ENCODE measurements at places on chromosomes 12 and 14.

DNA sequence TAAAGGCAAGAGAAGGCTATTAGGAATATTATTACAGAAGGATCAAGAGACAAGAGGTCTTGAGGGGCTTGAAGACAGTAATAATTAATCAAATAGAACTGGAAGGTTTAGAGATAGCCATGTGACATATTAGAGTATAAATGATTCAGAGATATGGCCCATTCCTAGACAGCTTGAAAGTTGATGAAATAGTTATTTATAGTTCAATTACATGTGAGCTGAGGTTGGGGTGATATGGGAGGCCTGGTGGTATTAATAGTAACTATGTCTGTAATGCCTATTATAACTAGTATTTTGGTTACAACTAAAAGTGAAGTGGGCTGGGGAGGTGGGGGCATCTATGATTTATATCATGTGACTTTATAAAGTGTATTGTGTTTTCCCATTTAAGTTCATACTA, 14.1 kb upstream of the MIS18BP1 start:
- DNase-seq: no peak

- no peak for DNase-seq
Observed at GRCh38 chr14:53458368-53458814, 305.3 kb upstream of the DDHD1 start.

GRCh38 chr14:64394423-64394822, 6.3 kb downstream of the MTHFD1 start:
- DNase-seq: no peak

DNA sequence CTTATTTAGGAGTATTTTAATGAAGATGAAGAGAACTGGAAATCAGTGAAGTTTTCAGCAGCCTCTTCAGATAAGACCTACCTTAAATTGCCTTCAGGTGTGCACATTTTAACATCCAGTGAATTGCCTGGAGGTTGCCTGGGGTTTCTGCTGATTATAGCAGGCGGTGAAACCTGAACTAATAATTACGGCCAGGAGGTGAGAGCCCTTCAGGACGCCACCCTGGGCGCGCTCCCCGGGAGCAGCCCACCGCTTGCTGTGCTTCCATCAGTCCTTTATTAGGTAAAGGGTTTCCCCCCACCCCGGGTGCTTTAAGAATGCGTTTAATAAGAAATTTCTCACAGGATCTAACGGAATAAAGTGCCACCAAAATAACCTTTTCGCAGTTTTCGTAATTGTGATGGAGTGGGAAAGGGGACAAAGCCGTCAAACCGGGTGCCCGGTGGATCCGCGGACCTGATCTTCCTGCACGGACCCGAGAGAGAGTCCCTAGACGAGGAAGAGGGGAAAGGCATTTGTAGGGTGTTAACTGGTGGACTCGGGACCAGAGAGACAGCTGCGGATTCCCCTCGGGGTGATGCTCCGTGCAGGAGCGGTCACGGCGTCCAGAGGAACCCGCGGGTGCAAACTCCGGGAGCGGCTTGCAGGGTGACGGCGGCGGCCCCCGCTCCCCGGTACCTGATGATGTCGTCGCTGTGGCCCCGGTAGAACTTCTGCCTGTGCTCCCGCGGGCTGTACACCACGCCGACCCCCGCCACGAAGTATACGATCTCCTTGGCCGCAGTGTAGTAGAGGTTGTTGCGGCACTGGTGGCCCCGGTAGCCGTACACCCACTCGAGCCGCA, 902 bp downstream of the EML5 start:
- DNase-seq: peak; percentile 3

GRCh38 chr12:2902272-2902880, 11.7 kb downstream of the TULP3 start:
- no peak for DNase-seq
